Hematopoietic multipotent progenitor cell (in vitro differentiated cells): ENCODE measurements at places on chromosomes 3 and 15. TPM values are rescaled to one million over a fixed set of nuclear protein-coding genes. Genes with fewer than 3 reads are reported as not detected.

The MASP1 gene
- total RNA-seq = under 0.01 TPM

The LIPH gene
- under 0.01 TPM for total RNA-seq

The DPPA2 gene
- under 0.01 TPM for total RNA-seq

The LSAMP gene
- 0.27 TPM for total RNA-seq

The GABRG3 gene
- not detected for total RNA-seq

The ARHGAP11A gene
- 2.4 TPM for total RNA-seq

The ITIH1 gene
- total RNA-seq = under 0.01 TPM

The IL17RE gene
- total RNA-seq = 1.9 TPM
